ENCODE measurements at places on chromosomes 5 and 9.

DNA sequence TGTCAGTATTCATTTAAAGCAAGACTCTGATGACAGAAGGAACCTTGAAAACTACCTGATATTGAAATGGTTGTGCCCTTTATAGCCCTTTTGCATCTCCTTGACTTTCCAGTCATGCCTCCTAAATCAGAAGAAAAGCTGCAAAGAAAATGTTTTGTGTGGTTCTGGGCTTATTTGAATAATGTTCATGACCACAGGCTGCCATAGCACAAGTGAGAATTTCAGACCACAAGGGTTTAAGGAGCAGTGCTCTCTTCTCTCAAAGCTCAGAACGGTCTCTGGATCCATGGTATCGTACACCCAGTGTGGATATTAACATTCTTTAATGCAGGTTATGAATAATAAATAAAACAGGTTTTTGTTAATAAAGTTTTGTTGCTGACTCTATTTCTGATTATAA, 54.2 kb downstream of the GPR107 start:
- no peak for DNase-seq

- no peak for DNase-seq
These were observed 22.9 kb downstream of the ADAMTS2 start for GRCh38 chr5:179322071-179323025.

DNA sequence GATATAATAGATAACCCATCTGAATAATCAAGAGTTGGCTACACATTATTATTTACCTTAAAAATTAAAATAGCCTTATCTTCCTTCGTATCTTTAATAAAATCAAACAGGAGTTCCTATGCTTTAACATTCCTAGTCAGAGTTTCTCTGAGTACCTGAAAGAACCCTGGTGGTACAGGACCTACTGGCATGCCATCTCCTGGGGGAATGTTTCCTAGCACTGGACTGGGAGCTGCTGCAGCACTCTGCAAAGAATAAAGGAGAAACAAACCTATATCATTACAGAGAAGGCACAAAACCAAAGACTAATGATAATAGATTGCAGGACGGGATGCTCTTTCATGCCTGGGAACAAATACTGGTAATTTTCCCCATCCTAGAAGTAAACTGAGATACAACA, 119.5 kb upstream of the ACOT12 start:
- no peak for DNase-seq

DNA sequence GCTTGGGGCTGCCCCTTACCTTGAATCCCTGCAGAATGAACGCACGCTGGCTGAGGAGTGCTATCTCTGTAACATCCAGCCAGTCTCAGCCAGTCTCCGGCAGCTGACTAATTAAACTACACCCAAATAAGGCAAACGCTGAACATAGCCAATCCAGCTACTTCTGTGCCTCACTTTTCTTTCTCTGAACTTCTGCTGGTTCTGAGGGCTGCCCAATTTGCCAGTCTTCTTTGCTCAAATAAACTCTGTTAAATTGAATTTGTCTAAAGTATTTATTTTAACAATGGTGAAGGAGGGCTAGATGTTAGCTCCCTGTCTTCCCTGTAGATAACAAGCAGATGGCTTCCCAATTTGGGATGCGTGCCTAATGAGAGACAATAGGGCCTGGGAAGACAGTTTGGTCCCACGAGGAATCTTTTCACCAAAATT, 154.0 kb upstream of the NFIL3 start:
- DNase-seq = no peak

GRCh38 chr5:131628990-131629389, 6.0 kb downstream of the RAPGEF6 start:
- no peak for DNase-seq

DNA sequence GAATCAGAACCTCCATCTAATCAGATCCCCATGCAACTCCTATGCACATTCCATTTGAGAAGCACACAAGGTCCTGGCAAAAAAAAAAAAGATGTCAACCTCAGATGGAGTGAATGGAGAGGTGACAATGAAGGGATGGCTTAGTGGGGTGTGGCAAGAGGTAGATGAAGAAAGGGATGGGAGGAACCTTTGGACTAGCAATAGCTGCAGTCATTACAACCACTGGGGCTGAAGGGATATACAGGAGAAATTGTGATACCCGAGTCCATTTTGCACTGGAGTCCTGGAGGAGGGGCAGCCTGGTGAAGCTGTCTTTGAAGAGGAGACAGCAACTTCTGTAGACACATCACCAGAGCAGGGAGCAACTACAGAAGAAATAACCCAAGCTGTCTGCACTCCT, 219.6 kb downstream of the ENC1 start:
- no peak for DNase-seq

DNA sequence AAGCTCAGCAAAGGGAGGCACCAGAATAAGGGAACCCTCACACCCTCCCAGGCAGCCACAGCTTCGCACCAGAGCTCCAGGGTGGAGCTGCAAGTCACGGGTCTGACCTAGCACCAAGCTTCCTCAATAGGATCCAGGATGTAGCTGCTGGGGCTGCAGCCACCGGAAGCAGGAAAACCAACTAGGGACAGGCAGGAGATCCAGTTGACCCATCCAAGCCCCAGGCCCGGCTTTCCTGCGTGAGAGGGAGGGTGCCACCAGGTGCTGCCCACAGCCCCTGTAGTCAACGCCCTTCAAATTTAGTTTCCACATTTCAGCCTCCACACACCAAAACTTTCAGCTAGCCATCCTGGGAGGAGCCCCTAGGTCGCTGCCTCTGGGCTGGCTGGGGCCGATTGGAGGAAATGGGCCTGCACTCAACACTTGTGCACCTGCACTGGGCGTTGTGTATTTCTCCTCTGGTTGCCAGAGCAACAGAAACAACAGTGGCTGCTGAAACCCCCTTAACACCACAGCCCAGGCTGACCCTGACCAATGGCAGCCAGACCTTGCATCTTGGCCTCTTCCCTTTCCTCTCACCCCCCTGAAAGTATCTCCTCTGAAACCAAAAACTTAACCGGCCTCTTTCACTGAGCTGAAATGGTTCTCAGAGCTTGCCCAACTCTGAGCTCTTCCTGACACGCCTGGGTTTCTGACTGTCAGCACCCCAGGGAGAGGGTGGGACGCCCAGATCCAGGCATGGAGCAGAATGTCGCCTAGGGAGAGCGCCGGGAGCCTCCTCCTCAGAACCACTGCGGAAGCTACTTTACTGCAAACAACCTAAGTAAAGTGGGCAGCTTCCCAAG, 226.5 kb upstream of the MAP3K1 start:
- DNase-seq = peak; percentile 29

DNA sequence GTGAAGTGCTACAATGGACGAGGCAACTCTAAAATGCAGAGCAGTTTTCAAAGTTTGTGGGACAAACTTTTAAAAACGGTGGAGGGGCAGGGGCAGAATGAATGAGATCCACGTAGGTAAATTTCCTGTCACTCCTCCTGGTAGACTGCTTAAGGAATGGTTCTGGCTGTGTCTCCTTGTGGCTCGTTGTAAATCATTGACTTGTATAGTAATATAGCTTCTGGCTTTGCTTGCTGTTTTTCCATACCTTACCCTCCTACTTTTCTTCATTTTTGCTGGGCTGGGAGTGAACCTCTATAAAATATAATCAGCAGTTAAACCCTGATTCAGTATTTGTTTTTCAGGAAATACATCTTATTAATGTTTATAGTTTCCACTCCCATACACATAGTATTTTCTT, 235.7 kb downstream of the TUSC1 start:
- DNase-seq = no peak

DNA sequence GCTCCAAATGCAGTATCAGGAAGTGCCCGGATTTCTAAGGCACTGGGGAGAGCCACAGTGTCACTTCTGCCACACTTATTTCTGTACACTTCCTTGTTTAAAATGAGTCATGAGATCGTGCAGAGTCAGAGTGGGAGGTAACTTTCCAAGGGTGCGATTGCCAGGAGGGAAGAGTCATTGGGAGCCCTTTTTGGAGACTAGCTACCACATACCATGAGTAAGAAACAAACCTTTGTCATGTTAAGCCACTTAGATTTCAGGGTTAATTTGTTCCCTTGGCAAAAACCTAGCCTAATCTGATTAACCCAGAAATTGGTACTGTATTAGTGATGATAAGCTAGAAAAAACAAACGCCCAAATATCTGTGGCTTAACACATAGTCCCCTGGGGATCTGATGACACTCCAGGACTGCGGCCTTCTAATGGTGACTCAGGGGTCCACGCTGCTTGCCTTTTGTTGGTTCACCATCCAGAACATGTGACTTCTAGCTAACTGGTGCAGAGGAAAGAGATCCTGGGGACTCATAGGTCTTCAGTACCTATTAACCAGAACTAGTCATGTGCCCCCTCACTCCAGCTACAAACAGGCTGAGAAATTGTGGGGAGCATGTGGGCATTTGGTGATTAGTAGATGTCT, 48.6 kb upstream of the TLE1 start:
- DNase-seq = no peak

DNA sequence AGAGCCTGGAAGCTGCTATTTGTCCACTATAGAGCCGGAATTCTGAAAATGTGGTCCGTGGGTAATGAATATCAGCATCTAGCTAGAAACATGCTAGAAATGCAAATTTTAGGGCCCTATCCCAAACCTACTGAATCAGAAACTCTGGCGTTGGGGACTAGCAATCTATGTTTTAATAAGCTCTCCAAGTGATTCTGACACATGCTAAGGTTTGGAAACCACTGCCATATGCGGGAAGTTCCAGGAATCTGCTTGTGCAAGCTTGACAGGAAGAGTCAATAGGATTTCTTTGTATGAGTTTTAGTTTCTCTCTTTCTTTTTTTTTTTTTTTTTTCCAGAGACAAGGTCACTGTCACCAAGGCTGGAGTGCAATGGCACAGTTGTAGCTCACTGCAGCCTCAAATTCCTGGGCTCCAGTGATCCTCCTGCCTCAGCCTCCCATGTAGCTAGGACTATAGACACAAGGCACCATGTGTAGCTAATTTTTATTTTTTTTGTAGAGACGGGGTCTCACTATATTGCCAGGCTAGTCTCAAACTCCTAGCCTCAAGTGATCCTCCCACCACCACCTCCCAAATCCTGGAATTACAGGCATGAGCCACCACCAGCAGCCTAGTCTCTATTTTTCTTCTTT, 26.4 kb upstream of the CARNMT1 start:
- no peak for DNase-seq

- no peak for DNase-seq
These were observed 61.7 kb upstream of the TAF11L2 start for GRCh38 chr5:17436350-17436749.

- no peak for DNase-seq
These were observed 465.7 kb downstream of the DIRAS2 start for GRCh38 chr9:90176901-90177300.

- DNase-seq = no peak
These were observed 48.1 kb downstream of the EBF1 start for GRCh38 chr5:159051421-159052282.

GRCh38 chr5:102737805-102738469, 17.2 kb upstream of the PAM start:
- no peak for DNase-seq

DNA sequence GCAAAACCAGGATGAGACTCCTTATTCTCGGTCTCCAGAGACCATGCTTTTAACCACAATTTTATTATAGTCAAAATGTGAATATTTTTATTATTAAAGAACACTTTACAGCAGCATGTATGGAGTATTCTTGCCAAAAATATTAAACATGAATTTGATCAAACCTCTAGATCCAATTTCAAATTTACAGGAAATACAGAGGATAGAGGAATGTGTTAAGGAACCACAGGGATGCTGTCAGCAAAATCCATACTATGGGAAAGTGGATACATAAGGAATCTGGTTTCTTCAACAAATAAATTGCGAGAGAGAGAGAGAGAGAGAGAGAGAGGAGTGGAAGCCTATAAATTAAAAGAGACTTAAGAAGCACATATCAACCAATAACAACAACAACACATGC, 348.2 kb upstream of the NUDT12 start:
- no peak for DNase-seq

DNA sequence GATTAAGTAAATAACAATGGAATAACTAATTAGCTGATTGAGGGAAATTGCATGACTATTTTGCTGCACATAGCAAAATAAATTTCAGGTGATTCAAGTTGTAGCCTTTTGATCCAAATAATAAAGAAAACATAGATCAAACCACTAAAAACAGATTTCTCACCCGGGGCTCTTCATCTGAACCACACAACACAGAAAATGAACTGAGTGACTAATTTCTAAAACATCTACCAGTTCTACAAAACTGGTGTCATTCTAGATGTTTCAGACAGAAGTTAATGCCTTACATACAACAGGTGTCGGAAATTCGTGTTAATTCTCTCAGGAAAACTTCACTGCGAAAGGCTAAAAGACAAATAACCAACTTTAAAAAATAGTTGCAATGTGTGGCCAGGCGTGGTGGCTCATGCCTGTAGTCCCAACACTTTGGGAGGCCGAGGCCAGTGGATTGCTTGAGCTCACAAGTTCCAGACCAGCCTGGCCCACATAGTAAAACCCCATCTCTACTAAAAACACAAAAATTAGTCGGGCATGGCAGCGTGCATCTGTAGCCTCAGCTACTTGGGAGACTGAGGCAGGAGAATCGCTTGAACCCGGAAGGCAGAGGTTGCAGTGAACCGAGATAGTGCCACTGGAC, 6.9 kb downstream of the PROP1 start:
- no peak for DNase-seq

DNA sequence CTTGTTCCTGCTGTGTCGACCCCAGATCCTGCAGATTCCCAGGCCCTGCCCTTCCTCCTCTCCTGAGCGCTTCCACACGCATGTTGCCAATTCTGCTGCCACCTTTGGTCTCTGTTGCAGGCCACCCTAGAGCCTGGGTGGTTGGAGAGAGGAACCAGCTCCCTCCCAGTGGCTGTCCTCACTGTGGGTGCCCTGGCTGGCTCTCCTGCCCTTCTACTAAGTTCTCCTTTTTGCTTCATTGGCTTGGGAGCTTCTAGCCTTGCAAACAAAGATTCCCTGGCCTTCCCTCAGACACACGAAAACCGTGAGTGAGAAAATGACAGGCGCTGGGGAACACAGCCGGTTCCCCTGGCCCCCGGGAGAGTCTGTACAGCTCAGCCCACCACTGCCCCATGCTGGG, 14.2 kb upstream of the NCS1 start:
- no peak for DNase-seq

GRCh38 chr9:75893106-75893505, 2.6 kb downstream of the PCSK5 start:
- DNase-seq = no peak

- DNase-seq = no peak
These were observed 29.1 kb downstream of the TRIP13 start for GRCh38 chr5:921456-922435.

- no peak for DNase-seq
These were observed 248.6 kb upstream of the ANKRD55 start for GRCh38 chr5:56481428-56482357.

DNA sequence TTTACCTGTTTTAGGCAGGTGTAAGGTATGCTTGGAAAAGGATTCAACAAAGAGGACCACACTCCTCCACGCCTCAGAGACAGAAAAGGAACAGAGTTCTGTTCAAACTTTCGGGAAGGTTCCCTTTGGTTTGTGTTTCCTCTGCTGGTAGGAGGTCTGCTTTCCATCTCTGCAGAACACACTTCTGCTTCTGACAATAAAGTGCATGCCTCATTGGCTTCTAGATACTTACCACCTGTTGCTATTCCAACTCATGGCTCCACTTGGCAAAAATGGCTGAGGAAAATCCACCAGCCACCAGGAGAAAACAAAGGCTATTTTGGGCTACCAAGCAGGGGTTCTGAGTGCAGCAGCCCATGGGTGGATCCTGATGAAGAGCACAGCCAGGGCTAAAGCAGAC, 112.7 kb downstream of the NRG2 start:
- no peak for DNase-seq

- no peak for DNase-seq
These were observed 198.1 kb downstream of the TMEM167A start for GRCh38 chr5:82879089-82879488.

All from stimulated activated CD4-positive, alpha-beta T cell treated with anti-CD3 and anti-CD28 coated beads, Interleukin-1b, Interleukin-23, amount 100 ng/mL, for 1 hour (primary cell).